Stimulated activated CD4-positive, alpha-beta T cell treated with anti-CD3 and anti-CD28 coated beads, TNF-alpha, amount 100 ng/mL, for 48 hours (primary cell): ENCODE measurements at places on chromosomes 5 and 9.
A peak's percentile ranks its signal among the peaks of the same experiment; 100 is the strongest.

DNA sequence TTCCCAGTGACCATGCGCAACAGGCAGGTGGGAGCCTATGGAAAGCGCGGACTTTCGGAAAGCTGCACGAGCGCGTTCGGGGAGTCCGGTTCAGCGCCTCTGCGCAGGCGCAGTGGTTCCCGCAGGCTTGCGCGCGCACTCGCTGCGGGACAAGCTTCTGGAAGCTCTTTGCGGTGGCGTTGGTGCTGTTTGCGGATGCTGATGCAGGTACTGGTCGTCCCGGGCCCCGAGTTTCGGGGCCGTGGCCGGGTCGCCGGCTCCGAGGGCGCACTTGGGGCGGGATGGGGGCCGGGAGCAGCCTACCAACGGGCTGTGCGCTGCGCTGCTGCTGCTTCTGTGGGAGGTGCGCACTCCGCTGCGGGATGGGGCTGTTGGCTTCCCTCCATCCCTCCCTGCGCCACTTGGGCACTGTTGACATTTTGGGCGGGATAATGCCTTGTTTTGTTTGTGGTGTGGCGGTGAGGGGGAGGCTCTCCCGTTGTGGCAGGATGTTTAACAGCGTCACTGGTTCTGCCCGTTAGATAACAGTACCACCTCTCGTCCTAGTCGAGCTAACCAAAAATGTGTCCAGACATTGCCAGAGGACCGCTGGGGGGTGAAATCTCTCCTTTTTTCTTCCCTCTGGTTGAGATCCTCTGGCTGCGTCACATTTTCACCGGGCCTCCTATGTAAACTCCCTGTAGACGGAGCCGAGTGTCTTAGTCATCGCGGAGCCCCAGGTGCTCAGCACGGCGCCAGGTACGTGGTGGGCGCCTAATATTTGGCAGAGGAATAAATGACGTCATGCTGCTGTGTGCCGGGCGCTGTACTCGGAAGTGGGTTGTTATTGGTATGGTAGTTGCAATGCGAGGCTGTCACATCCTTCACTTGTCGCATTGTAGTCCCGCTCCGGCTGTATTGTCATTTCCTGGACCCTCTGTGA lies at the start of gene ZNF483:
Gene ZNF483, plus strand, starts transcription at position 124 of the 922 bp plus-strand sequence. CDS start 2,217 bp downstream, outside the sequence.
- peak; percentile 38 for DNase-seq

- no peak for DNase-seq
Observed at GRCh38 chr5:117102591-117102990, 528.0 kb upstream of the SEMA6A start.

GRCh38 chr5:177378884-177379883 lies 5.0 kb upstream of the SLC34A1 start:
- DNase-seq, result no peak

DNA sequence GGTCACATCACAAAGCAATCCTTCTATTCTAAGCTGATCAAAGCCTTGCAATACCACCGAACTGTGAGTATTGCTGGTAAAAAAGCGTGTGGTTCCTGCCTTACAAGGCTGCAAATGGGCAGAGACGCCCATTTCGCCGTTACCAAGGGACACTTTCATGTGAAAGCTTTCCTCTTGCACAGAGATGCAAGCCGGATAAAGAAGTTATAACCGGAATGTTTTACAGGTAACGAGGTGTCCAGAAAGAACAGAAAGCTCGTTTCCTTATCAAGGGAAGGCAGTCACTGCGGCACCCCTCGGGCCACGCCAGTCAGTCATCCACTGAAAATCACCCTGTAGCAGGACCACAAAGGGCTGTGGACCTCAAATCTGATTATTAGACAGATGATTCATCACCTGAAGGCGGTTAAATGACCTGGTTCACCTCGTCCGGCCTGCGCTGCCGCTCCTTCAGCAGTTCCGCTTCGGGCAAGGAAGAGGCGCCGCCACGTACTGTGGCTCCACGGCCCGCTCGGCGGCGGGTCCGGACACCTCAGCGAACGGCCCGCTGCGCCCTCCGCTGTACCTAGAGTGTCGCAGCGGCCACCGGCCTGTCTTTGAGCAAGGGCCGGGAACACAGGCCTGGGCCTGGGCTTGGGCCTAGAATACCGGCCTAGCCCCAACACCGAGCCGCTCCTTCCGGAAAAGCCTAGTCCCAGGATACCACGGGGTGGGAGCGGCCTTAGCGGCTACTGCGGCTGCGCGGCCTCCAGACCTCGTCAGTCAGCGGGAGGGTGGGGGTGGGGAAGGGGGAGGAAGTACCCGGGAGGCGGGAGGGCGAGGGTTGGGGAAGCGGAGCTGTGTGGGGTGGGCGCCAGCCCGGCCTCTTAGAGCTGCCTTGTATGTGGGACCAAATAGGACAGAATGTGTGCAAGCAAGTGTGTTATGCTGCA lies at the start of gene KLHL9:
Gene KLHL9, minus strand, starts transcription at position 704 of the 932 bp plus-strand sequence. Its CDS starts 545 bp downstream, at position 159.
- peak; percentile 79 for DNase-seq

- DNase-seq, result no peak
Observed at GRCh38 chr9:2257248-2257929, 242.2 kb downstream of the SMARCA2 start.

GRCh38 chr9:135514342-135515082 lies 6.7 kb upstream of the LCN1 start:
- no peak for DNase-seq

GRCh38 chr5:77844373-77844622 lies 68.2 kb upstream of the TBCA start:
- no peak for DNase-seq

GRCh38 chr9:88628114-88628513 lies 93.1 kb downstream of the NXNL2 start:
- no peak for DNase-seq

DNA sequence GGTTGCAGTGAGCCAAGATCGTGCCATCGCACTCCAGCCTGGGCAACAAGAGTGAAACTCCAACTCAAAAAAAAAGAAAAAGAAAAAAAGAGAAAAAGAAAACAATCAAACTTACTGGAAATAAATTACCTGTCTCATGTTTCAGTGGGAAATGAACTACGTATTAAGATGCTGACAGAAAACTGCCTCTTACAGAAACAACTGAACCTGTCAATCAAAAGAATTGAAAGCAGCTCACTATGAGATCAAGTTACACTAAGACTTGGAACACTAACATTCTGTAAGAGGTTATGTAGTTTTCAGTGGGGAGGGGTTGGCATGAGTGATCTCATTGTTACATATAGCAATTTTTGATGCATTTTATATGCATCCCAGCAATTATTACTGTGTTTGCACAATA lies 64.4 kb upstream of the SPATA31E1 start:
- no peak for DNase-seq

DNA sequence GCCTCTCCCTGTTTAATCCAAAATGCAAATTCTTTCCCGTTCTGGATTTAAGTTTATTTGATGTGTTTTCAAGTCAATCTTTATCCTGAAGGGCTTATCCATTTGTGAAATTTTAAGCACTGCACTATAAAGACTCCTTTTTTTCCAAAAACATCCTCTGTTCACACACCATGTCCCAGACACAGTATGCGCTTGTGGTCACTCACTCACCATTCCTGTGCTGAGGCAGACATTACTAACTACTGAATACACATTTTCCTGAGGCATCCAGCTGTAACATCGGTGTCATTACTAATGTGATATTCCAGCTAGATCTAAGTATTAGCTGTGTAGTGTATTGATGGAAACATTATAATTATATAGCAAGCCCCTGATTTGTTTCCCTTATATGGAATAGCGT lies 298.4 kb downstream of the KCTD16 start:
- no peak for DNase-seq

GRCh38 chr9:78923966-78924659 lies 627.2 kb downstream of the PSAT1 start:
- no peak for DNase-seq

DNA sequence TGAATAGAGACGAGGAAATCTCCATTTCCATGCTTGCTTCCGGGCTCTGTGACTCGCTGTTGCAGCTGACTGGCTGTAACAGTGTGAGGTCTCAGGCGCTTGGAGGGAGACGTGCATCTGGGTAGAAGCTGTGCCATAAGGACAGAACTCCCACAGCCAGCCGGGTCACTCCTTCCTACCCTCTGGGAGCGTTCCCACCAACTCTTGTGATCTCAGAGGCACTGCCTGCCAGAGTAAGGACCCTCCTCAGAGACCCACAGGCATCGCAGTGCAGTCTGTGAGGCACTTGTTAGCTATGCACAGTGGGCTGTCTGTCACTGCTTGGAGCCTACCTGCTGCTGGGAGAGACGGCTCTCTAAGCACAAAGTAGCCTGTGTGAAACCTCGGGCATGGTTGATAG lies 203.4 kb upstream of the SEMA6A start:
- no peak for DNase-seq

GRCh38 chr5:171848486-171848885 lies 62.9 kb downstream of the SMIM23 start:
- DNase-seq, result no peak

GRCh38 chr5:67050125-67050524 lies 146.5 kb downstream of the CD180 start:
- DNase-seq, result no peak

- no peak for DNase-seq
Observed at GRCh38 chr9:81498576-81498975, 190.8 kb downstream of the TLE1 start.

GRCh38 chr9:76090909-76091308 lies 200.4 kb downstream of the PCSK5 start:
- no peak for DNase-seq

DNA sequence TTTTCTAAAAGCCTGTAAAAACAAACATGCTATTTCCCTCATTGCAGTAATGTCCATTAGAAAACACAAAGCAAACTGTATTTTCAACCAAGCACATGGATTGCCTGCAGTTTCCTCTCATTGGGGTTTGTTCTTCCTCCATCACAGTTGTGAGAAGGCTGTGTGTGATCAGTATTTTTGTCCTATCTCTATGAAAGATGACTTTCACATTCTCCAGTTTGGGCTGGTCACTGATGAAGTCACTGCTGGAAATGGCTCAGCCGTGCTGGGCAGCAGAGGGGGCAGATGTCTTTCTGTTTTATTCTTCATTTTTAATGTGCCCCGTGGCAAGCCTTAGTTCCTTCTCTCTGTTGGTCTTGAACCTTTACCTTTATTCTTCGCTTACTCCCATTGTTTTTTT lies 288.9 kb upstream of the MPDZ start:
- no peak for DNase-seq

DNA sequence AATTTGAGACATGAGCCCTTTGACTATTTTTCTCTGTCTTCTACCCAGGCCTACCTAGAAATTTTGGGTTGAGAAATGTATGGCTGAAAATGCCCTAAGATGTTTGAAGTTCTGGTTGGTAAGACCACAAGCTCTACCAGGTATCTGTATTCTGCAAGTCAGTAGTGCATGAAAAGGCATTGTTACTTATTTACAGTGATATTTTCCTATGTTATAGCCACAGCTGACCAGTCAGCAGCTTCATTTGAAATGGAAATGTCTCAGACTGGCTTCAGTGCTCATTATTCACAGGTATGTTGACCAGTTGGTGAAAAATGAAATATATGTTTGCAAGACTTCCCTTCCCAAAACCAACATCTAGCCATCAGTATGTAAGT lies 91.9 kb upstream of the ITGA2 start:
- no peak for DNase-seq

DNA sequence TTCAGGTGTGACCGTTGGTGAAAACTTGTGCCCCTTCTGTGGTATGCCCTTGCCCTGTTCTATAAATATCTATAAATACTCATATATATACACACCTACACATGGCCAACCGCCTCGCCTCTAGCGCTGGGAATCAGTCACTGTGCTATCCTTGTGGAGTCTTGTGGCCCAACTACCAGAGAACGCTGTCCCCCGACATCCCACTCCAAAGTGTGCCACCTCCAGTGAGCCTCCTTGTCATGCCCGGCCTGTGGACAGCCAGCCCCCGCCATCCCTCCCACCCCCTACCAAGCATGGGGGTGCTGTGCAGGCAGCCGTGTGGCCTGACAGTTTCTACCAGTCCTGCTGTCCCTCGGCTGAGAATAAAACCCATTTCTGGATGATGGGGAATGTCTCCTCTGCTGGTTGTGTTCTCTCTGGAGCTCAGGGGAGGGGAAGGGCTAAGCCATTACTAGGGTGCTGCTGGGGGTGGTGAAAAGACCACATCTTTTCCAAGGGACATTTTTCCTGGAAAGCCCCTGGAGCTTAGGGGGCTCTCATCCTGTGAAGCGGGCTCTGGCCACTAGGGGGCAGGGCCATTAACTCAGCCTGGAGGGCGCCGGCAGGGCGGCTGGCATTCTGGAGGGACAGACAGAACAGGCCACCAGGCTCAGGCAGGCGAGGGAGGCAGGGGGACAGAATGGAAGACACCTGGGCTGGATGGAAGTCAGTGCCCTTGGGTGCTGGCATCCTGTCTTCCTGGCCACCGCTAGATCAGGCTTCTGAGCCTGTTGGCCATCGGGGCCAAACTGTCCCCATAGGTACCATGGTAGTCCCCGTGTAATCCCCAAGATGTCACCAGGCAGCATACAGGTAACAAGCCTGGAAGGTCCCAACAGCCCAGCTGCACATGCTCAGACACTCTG lies 20.7 kb downstream of the GOLGA2 start:
- peak; percentile 31 for DNase-seq

DNA sequence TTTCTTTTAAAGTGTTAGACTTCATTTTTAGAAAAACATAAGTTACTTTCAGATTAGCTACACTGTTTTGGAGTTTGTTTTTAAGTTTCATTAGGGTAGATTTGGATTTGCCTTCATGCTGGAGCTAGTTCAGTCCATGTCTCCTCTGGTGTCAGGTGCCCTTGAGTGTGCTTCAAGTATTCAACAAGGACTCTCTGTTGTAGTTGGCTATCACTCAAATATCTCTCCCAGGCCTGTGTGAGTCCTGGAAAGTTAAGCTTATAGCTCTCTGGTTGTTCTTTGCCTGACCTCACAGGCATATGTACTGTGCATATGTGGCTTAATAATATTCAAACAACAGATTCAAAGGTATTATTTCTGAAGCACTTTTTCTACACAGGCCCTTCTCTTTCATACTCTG lies 45.4 kb downstream of the PTBP3 start:
- no peak for DNase-seq

GRCh38 chr9:88852794-88853193 lies 138.5 kb upstream of the S1PR3 start:
- DNase-seq, result no peak

DNA sequence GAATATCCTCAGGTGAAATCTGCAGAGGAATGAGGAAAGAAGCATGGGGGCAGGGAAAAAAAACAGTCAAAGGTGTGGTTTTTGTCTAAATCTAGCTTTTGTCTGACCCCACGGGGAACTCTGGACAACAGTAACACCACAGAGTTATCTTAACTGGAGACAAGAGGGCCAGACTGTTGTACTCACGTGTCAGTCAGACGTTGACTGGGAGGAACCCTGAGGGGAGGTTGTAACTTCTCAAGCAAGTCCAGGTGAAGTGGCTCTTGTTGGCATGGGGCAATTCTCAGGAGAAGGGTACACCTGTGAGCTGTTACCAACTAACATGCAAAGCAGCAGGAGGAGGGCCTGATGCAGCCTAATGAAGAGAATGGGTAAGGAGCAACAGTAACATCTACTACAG lies 44.1 kb upstream of the SHISAL2B start:
- no peak for DNase-seq

GRCh38 chr5:139651853-139652787 lies 4.0 kb downstream of the CXXC5 start:
- no peak for DNase-seq
